ENCODE measurements at places on chromosomes 7 and 10. TPM values are rescaled to one million over a fixed set of nuclear protein-coding genes. Genes with fewer than 3 reads are reported as not detected.
A peak's percentile ranks its signal among the peaks of the same experiment; 100 is the strongest.

DNA sequence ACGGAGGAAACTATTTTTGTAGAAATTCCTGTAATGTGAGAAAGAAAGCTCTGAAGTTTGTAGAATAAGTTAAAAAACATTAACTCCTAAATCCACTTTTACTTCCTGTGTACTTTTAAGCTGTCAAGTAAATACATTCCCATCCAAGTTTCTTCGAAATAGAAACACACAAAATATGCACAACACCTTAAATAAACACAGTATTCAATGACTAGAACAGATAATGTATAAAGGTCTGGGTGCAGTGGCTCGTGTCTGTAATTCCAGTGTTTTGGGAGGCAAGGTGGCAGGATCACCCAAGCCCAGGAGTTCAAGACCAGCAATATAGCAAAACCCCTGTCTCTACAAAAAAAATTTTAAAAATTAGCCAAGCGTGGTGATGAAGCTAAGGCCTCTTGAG lies 121.9 kb upstream of the ODAD2 start:
- no peak for DNase-seq

DNA sequence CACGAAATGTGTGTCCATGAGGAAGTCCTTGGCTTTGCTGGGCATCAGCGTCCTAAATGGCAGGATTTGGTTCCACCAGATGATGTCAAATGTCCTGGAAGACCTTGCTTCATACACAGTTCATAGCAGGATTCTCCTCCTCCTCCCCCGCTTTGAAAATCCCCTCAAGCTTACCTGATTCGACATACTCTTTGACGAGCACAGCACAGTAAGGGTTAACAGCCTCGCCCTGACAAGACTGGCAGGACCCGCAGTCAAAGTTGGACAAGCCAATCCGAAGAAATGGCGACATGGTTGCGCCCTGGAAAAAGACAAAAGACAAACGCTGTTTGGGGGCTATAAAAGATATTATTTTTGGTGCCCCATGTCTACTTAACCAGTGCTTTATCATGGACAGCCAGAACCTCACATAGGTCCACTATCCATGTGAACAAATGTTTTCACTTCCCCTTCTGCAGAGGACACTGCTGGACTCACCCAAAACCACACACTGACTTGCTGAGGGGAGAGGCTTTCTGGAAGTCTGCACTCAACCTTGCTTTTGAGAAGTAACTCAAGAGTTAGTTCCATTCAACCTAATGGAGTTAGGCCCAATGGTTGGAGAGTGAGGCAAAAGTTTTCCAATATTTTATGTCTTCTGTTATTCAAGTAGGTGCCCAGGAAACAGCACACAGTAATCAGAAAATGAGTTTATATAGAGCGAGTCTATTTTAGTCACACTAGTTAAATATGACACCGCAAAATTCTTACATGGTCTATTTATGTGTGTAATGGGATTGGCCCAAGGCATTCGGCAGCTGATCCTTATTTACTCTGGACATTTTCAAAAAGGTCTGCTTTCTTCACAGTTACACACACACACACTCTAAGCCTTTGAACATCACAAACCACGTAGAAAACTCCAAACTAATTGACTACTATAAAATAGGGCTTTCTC lies 65.0 kb downstream of the PRKCQ start:
- no peak for DNase-seq

- DNase-seq = no peak
Measured at GRCh38 chr7:94348142-94348541, 46.6 kb upstream of the COL1A2 start.

DNA sequence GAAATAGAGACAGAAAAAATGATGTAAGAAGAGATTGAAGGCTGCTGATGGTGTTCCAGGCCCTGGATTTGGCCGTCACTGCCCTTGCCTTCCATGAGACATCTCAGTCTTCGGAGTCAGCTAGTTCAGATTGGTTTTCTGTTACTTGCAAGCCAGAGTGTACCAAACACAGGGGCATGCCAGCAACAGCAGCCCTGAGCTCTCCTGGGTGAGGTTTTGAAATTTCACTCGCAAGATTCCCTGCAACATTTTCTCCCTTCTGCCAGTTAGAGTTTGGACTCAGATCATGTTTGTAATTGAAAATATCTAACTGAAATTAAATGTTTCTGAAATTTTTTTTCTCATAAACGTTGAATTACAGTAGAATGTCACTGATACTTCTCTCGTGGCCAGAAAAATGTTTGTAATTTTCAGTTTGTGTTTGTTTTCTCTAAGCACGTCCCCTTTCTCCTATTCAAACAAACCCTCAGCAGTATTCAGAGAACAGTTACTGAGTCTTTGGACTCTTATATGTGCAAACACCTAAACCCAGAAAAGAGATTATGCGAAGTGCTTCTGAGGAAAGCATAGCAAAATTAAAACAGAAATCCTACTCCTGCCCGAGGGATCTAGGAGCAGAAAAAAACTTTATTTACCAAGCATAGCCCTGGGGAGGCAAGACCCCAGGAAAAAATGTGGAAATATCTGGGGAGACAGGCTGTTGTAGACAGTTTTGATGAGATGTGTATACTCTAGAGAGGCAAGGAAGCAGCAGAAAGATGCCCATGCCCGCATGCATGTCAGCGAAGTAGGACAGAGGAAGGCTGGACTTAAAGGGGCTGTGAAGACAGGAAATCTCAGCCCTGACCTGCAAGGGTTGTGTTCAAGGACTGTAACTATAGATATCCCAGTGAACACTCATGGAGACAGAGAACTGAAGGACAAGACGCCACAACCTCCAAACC lies 43.0 kb upstream of the NAMPT start:
- no peak for DNase-seq

GRCh38 chr7:925601-926000 lies 28.9 kb downstream of the ADAP1 start:
- peak; percentile 82 for DNase-seq

The CALHM1 gene
- total RNA-seq = not detected

The CCDC172 gene
- total RNA-seq = not detected

The SEM1 gene
- total RNA-seq = 83.5 TPM
